ACHN (cell line): ENCODE measurements at places on chromosomes 2 and 18.

DNA sequence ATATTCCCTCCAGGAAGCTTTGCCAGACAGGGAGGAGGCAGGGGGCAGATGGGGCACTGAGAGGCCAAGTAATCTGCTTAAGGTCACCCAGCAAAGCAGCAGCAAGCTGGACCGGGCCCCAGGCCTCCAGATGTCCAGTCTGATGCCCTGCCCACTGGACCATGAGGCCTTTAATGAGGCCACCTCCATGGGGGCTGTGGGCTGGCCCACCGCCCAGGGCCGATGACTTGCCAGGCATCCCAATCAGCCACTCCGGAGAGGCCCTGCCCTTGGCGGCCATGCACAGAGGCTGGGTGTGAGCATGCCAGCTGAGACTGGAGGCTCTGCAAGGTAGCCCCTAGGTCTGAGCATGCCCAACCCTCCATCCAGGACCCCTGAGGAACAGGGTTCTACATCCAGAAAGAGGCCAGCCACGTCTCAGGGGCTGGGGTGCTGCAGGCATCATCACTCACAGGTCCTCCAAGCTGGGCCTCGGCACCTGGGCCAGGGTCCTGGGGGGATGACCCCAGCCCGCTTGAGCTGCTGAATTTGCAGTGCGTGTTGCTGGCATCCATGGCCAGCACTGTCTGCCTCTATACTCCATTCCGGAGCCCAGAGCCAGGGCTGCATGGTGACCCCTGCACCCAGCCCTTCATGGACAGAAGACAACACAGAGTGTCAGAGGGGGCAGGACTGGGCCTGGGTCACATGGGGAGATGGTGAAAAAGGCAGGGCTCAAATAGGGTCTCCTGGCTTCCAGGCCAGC, 164.2 kb downstream of the INHBB start:
- DNase-seq = no peak

GRCh38 chr2:149221898-149222297, 108.5 kb upstream of the LYPD6 start:
- DNase-seq = no peak

GRCh38 chr2:69499242-69499641, 62.0 kb upstream of the NFU1 start:
- no peak for DNase-seq

DNA sequence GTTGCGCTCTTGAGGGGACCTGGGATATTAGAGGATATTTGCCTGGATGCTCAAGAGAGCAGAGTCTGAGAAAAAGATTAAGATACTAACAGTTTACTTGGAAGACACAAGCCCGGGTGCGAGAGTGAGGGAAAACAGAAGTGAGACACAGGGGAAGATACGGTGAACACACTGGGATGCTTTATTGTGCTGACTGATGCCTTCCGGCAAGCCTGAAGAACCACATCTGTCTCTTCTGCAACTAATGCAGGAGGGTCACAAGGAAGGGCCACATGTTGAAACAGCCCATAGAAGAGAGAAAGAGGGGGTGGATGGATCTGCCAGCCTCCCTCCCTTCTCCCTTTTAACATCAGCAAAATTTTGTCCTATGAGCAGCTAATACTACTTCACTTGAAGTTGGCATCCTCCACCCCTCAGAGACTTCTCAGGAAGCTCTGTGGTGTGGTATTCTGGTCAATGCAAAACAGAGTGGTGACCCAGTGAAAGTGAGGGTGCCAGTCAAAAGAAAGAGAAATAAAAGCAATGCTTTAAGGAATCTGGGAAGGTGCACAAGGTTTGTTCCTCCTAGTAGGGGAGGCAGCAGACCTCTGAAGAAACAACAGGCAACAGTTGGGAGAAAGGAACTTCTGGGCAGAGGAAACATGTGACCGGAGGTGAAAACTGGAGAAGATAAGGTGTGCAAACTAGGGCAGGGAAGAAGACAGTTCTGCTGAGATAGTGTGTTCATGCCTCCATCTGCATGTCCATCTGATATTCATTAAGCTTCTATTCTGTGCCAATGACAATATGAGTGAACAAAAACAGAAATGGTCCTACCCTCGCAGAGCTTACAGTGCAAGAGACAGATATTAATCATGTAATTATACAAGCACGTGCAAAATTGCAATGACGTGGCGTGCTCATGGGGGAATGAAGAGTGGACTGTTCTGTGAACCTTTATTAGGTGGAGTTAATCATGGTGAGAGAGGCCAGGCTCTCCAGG, 107.1 kb downstream of the LYPD6B start:
- no peak for DNase-seq

GRCh38 chr2:37858400-37858711, 66.7 kb upstream of the RMDN2 start:
- DNase-seq = no peak

DNA sequence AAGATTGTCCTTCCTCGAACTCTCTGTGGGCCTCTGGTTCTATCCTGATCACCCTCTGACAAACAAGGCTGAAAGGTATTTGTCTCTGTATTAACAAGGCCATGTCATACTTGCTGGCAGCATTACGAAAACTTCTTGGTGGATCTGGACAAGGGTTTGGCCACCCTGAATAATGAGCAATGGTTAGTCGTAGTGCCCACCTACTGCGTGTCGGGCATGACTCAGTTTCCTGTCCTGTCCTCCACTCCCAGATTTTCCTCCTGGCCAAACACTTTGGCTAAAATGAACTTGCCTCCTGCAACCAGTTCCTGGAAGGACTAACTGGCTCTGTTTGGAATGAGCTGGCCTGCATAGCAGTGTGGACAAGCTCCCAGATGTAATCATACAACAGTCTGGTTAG, 198.5 kb upstream of the SMIM21 start:
- DNase-seq = no peak

DNA sequence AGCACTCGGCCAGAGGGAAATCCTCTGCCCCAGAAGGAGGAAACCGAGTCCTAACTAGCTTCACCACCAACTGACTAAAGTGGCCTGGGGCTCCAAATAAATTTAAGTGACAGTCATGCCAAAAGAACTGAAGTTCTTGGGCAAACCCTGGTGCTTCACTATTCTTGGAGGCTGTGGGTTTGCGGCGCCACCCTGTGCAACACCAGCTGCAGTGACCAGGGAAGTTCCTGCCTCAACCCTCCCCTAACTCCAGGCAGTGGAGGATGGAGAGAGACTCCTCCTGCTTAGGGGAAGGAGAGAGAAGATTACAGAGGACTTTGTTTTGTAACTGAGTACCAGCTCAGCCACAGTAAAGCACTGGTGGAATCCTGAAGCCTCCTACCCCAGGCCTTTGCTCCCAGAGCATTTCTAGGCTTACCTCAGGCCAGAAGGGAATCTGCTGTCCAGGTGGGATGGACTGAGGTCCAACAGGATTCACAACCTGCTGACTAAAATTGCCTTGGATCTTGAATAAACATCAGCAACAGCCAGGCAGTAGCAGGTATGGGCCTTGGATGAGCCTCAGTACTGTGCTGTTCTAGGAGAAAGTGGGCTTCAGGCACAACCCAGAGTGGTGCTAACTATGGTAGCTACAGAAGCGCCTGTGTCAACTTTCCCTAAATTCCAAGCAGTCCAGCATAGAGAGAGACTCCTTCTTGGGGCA, 29.4 kb upstream of the BMP10 start:
- DNase-seq = no peak

GRCh38 chr2:29662861-29663260, 258.5 kb downstream of the ALK start:
- no peak for DNase-seq

GRCh38 chr2:126952216-126952615, 53.5 kb downstream of the TEX51 start:
- no peak for DNase-seq

GRCh38 chr18:9919564-9920232, 5.9 kb downstream of the VAPA start:
- DNase-seq = no peak

GRCh38 chr2:143719406-143719805, 590.2 kb downstream of the ARHGAP15 start:
- DNase-seq = peak; percentile 8

GRCh38 chr2:159916511-159916910, 118.5 kb upstream of the CD302 start:
- DNase-seq = no peak

- DNase-seq = no peak
These were observed 77.0 kb upstream of the ATL2 start for GRCh38 chr2:38454081-38454480.

- peak; percentile 85 for DNase-seq
These were observed 118.9 kb downstream of the PXDN start for GRCh38 chr2:1625281-1626001.

DNA sequence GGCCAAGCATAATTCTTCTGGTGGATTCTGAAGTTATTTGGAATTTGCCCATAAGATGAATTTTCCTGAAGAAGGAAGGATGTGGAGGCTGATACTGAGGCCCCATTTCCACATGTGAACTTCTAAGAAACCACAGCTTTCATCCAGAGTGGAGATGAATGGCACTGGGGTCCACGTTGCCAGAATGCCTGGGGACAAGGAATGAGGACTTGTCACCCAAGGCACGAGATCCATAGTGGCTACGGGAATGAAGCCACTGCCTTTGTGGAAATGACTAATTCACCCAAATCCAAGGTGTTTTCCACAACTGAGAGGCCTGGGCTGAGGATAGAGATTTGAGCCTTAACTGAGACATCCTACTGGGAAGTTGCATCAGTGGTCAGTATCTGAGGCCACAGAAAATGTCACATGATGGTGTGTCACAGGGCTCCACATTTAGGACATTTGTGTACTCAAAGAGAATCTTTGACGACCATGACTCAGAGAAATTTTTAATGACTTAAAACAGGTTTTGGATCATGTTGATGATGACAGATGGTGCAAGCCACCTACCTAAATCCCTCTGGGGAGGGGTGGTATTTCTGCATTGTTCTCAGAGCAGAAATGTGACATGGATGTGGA, 286.1 kb downstream of the SOX11 start:
- no peak for DNase-seq

GRCh38 chr2:8682719-8683667, 1.1 kb downstream of the ID2 start:
- peak; percentile 61 for DNase-seq

GRCh38 chr2:159808032-159808425, 10.0 kb upstream of the CD302 start:
- DNase-seq = no peak

GRCh38 chr2:239424337-239425045, 23.7 kb upstream of the HDAC4 start:
- DNase-seq = no peak

DNA sequence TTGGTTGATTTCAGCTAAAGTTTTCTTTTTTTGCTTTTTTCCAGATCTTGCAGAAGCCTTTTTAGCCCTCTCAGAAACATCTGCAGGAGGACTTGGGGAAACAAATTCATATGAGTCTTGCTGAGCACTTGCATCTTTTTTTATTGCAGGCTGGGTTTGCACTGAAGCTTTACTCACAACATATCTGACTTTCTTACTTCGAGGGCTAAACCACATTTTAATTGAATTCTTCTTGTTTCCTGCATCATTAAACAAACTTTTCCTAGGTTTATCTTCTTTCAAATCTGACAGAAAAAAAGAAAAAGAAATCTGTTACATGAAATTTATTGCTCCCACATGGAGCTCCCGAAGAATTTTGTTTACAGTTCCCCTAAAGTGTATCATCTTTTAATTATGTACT, 28.3 kb downstream of the BARD1 start:
- DNase-seq = no peak

- DNase-seq = no peak
These were observed 59.9 kb upstream of the PEX13 start for GRCh38 chr2:60957643-60958042.

DNA sequence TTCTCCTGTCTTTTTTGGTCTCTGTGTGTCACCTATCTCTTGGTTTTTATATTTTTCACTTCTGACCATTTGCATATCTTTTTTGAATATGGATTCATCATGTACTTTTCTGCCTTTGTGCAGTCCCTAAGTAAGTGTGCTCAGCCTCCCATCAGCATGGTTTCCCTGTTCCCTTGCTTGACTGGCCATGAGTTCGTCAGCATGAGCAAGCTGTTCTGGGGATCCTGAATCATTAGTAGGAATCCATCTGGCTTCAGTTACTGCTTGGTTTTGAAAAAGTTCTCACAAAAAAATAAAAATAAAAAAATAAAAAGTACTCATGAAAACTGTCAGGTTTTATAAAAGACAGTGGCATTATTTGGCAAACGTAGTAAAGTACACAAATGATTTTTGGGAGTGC, 144.1 kb downstream of the NCOA1 start:
- no peak for DNase-seq

GRCh38 chr2:228763379-228763981, 507.6 kb downstream of the PID1 start:
- no peak for DNase-seq

GRCh38 chr2:142877216-142877838, at the start of gene KYNU:
Gene KYNU, plus strand, starts transcription at chr2:142877664. Its CDS starts 7,704 bp downstream, at chr2:142885368.
- DNase-seq = peak; percentile 7

DNA sequence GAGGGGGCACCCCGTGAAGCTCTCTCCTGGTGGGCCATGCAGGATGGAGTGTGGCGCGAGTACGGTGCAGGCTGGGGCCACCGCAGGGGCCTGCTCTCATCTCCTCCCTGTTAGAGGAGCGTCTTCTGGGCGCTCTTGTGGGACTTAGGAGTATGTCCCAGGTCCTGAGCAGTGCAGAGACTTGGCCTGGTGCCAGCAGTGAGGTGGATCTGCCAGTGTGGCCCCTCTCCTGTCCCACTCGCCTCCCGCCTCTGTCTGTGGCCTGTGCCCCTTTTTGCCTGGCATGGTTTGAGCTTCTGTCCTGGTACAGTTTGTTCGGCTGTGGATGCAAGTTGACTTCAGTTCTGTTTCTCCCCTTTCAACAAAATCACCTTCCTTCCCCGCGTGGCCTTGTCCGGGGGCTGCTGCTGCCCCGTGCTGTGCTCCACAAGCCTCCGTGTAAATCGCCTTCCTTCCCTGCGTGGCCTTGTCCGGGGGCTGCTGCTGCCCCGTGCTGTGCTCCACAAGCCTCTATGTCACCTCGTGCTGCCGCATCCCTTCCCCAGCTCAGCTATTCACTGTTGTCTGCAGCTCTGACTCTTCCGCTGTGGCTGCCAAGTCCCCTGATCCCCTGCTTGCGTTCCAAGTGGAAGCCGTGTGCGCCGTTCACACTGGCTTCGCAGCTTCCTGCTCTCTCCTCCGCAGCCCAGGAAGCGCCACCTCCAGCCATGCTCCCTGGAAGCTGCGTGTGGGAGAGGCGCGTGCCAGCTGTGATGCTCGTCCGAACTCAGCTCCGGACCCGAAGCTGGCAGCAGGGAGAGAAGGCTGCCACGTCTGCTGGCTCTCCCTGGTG, 13.7 kb downstream of the LDLRAD4 start:
- no peak for DNase-seq

DNA sequence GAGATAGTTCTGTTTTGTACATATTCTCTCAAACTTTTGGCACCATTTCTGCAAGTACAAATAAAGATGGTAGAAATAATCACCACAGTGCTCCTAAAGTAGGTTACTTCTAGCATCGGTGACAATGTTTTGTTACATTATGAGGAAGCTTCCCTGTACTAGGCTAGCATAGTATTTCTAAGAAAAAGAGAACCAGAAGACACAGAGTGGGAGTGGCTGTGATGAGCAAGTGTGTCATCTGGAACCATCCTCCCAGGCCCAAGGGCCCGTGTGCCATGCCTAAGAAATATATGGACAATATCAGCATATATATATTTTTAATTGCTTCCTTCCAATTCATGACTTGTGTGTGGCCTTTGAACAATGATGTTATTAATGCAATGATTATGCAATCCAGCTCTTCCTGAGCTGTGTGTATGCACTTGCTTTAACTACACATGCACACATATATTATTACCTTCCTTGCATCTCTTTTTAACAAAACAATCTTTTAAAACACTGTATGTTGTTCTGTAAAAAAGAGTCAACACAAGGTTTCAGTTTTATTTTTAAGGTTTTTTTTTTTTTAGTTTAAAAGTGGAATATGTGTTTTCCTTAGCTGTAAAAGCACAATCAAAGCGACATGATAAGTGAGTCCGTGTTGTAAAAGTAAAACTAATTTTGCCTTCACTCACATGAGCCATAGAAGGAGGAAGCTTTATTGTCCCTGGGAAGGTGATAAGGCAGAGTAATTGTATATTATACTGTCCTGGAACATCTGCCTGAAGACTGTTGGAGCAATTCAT, 303.9 kb downstream of the ZNF407 start:
- no peak for DNase-seq
